Fibroblast of upper back skin (primary cell): ENCODE measurements at places on chromosomes 7 and 10.

DNA sequence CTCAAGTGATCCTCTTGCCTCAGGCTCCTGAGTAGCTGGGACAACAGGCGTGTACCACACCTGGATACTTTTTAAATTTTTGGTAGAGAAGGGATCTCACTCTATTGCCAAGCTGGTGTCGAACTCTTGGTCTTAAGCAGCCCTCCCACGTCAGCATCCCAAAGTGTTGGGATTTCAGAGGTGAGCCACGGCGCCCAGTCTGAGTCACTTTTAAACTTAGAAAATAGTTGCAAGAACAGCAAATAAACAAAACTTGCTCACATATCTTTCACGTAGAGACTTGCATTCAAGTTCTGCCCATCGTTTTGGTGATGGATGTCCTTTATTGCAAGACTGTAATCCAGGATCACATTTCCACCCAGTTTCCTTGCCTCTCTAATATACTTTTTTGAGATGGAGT, 16.6 kb downstream of the GTF2I start:
- no peak for DNase-seq

GRCh38 chr7:7736671-7737070, 18.3 kb upstream of the RPA3 start:
- DNase-seq: no peak

GRCh38 chr10:103921750-103922195, 3.8 kb upstream of the STN1 start:
- no peak for DNase-seq

- no peak for DNase-seq
Observed at GRCh38 chr7:83646027-83646426, 2.9 kb downstream of the SEMA3E start.

- no peak for DNase-seq
Observed at GRCh38 chr7:49112222-49112621, 187.9 kb downstream of the CDC14C start.

- no peak for DNase-seq
Observed at GRCh38 chr7:78673272-78673671, 780.2 kb downstream of the MAGI2 start.
